ENCODE measurements at places on chromosomes 12 and 14. TPM values are rescaled to one million over a fixed set of nuclear protein-coding genes. Genes with fewer than 3 reads are reported as not detected.

GRCh38 chr14:89767861-89768268, 186.7 kb downstream of the EFCAB11 start:
- DNase-seq, result peak; percentile 50

GRCh38 chr12:76784600-76785051, 20.7 kb downstream of the ZDHHC17 start:
- peak; percentile 25 for DNase-seq

- DNase-seq, result no peak
Measured at GRCh38 chr12:116922194-116922897, 11.6 kb downstream of the FBXW8 start.

GRCh38 chr12:1252758-1253157, 261.7 kb downstream of the ERC1 start:
- no peak for DNase-seq

DNA sequence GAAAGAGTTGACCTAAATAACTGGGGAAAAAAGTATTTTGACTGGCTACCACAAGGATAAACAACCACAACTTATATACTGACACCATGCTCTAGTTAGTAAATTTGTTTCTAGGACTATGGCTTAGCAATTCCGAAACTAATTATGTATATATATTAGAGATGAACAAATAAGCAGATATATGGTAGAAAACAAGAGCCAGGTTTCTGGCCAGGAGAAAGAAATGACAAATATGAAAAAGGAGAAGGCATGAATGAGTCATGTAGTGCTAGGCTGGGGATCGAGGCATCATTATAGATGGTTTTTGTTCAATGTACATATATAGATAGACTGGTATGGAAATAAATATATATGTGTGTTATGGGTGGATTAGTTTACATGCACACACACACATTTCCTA, 5.5 kb upstream of the LRRC74A start:
- no peak for DNase-seq

DNA sequence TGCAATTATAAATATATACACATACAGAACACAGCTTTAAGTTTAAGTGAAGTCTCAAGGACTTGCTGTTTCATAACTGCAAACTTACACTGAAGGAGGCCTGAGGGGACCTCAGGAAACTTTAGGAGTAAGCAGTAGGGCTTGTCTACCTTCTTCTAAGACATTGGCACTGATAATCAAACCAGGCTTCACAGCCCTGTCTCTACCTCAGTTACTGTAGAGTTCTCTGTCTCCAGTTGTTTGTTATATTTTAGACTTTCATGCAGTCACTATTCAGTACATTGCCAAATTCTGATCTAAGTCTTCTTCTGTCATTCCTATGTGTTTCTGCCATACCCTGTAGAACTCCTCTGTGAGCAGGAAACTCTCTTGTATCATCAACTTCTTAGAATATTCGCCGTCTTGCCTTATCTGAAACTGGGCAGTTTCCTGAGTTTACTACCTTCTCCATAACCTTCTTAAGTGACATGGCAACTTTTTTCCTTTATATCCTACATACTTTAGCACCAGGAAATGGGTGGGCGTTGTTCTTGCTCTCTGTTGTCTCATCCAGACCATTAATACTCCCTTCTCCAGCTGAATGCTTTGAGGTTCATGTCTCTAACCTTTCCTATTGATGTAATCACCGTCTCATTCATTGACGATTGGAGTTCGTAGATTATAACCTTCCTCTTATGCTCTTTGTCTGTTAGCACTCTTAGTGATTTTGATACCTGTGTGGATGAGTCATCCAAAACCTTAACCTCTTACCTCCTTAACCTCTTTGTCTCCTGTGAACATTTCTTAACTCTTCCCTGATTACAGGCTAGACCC, 11.4 kb downstream of the APAF1 start:
- DNase-seq, result peak; percentile 60

DNA sequence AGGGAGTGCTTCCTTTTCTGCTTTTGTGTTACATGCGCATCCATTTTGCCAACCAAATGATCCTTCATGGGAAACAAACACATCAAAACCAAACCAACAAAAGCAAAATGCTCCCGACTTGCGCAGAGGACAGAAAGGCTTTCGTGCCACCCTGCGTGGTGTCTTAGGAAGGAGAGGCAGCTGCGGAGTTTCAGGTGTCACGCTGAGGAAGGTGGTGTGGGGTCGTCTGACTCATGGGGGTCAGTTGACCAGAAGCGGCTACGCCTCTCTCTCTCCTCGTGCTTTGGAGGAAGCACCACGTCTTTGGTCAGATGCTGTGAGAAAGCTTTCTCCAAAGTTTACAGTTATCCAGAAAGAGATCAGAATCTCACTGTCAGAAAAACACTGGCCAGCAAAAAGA, 7.9 kb downstream of the EMP1 start:
- no peak for DNase-seq

GRCh38 chr12:53254816-53255545, 13.1 kb upstream of the ESPL1 start:
- no peak for DNase-seq

DNA sequence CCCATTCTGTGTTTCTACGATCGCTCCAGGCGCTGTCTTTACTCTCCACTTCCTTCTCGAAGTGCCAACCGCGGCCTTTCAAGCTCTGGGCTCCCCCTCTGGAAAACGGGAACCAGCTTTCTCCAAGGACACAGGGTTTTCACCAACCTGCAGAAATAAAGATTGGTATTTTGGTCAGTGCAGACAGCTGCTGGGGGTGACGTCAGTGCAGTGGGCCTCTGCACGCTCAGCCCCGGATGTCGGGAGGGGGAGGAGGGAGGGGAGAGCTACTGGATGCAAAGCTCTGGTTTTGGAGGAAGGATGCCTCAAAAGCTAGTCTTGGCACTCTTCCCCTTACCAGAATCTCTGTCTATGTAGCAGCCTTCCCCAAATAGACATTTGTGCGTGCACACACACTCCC, 19.9 kb downstream of the HRK start:
- no peak for DNase-seq

- peak; percentile 6 for DNase-seq
Measured at GRCh38 chr12:105580821-105581352, 250.4 kb downstream of the C12orf75 start.

DNA sequence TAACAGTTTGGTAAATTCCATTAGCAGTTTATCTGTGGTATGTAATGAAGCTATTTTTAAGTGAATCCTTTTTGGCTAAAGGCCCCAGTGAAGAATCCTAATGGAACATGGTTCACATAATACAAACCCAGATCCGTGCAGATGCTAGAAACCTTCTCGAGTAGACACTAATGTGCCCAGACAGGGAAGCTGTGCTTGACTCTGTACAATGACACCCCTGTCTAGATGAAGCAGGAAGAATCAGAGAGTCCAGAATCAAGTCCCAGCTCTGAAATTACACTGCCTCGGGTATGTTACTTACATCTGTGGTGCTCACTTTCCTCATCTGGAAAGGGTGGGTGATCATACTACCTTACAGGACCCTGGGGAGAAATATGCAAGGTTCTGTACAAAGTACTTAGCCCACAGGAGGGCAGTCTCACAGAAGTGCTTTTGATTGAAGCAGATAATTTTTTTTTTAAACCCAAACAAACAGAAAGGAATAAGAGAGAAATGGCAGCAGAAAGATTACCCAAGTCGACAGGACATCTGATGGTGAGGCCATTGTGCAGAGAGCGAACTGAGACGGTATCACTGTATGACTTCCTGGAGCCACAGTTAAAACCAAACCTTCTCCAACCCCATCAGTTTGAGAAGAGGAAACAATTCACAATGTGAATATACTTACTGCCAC, 8.5 kb downstream of the CRACR2A start:
- DNase-seq, result no peak

DNA sequence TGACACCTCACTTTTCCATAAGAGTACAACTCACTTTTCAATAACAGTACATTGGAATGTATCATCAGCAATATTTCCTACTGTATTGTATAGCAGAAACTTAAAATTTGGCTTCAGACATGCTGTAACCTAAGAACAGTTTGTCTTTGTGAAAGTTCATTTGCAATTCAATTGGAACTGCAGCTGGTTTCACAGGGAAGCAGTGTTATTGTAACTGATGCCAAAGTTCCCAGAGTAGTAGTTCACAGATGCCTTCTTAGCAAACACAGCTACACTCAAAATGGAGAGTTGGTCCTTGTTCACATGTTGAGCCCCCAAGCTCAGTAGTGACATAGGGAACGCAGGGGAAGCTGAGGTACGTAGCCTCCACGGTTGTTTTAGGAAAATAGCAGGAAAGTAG, 23.3 kb downstream of the PPP1R36 start:
- DNase-seq, result no peak

GRCh38 chr12:118059341-118060191, 1.4 kb downstream of the WSB2 start:
- DNase-seq, result peak; percentile 34

DNA sequence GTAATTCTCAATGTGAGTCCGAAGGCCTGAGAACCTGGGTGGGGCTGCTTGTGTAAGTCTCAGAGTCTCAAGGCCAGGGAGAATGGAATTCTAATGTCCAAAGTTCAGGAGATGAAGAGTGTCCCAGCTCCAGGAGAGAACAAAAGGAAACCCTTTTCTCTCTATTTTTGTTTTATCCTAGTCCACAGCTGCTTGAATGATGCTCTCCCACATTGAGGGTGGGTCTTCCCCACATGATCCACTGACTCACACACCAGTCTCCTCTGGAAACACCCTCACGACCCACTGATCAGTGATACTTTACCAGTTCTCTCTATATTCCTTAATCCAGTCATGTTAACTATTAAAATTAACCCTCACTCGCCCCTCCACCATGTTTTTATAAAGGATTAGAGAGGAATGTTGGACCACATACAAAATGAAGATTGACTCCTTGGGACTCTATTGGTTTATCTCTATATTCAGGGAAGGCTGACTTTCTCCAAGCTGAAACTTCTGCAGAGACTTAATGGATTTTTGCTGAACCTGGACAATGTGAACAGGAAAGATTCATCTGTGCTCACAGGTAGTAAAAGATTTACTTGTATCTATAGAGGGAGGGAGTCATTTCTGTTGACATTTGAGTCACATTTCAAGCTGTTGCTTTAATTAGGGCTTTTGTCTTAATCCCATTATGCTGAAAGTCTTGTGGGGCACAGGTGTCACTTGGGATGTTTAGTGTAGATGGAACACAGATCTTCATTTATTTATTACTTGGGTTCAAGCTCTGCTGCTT, 1061.0 kb upstream of the TMEM132C start:
- no peak for DNase-seq

DNA sequence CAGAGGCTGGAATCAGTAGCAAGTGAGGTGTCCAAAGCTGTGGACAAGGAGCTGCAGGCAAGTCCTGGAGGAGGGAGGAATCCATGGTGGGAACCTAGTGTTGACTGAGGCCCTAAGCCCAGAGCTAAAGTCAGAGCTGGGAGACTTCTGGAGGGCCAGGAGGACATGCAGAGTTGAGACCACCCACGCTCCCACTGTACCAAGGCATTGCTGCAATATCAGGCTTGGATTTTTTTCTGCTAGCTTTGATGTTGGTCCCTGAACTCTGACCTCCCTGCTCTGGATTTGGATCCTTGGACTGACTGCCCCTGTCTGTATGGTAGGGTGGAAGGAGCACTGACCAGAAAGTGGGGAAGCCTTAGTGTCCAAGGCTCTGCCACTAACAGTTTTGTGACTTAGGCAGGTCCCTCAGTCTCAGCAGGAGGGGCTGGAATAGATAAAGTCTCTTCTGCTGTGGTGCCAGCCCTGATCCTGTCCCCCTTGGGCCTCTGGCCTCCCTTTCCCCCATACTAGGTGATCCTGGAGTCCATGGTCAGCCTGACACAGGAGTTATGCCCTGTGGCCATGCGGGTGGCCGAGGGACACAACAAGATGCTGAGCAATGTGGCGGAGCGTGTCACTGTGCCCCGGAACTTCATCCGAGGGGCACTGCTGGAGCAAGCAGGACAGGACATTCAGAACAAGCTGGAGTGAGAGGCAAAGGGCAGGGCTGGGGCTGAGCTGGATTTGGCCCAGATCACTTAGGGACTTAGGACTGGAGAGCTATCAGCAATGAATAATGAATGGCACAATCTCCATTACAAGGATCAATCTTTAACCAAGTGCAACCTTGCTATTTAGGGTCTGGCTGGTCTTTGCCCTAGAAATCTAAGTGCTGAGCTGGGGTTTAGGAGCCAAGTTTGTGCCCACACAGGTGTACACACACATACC, 9.4 kb downstream of the CARMIL3 start:
- DNase-seq, result no peak

- peak; percentile 72 for DNase-seq
Measured at GRCh38 chr14:99395909-99396530, 84.6 kb downstream of the SETD3 start.

- DNase-seq, result no peak
Measured at GRCh38 chr12:91138337-91138920, 27.1 kb upstream of the LUM start.

Gene CMTM5
- total RNA-seq, result not detected

Gene CCDC196
- not detected for total RNA-seq

Gene ACSS3
- 0.26 TPM for total RNA-seq

Gene KRT71
- not detected for total RNA-seq

Gene ADGRD1
- not detected for total RNA-seq

Gene ATF7
- 6.4 TPM for total RNA-seq

Gene TRHDE
- total RNA-seq, result 0.26 TPM

Gene OASL
- 0.79 TPM for total RNA-seq

All from bronchial epithelial cell (primary cell).